ENCODE measurements at places on chromosomes 1 and 21.

DNA sequence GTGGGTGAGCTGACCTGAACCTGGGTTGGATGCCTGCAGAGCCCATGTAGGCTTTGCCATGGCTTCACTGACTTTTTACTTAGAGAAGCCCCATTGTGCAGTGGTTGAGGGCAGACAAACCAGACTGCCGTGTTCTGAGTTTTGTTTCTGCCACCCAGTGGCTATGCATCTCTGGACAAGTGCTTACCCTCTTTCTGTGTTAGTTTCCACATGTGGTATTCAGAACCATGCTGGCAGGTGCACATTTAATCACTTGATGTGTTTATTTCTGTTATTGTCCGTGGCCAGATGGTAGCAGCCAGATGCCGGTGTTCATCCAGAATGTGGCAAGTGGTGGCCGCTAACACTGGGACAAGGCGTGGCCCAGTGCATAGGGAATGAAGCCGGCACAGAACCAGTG is 10.3 kb upstream of the PTPN7 start:
- no peak for DNase-seq

DNA sequence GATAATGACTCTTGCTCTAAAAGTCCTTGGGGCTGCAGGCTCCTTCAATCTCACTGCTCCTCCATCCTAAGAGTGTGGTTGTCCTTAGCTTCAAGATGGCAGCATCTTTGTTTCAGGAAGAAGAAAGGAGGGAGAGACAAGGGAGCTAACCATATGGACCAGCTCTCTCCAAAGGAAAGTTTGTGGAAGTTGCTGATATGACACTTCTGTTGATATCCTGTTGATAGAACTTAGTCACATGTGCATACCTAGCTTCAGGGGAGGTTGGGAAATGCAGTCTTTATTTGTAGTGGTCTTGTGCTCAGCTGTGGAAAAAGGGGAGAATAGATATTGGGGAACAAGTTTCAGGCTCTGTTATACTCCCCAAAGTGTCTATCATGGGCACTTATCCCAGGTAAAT is 186.9 kb downstream of the GIPC2 start:
- DNase-seq, result no peak

- DNase-seq, result no peak
Measured at GRCh38 chr1:179814546-179814838, 63.1 kb downstream of the TOR1AIP2 start.

GRCh38 chr1:18750600-18750999 is 108.9 kb downstream of the TAS1R2 start:
- DNase-seq, result no peak

GRCh38 chr1:74512170-74512915 is at the start of gene LRRC53:
Gene LRRC53, minus strand, starts transcription at chr1:74512611. Its CDS starts 29,262 bp downstream, at chr1:74483349.
- no peak for DNase-seq

GRCh38 chr1:26833432-26834405 is 7.2 kb downstream of the ZDHHC18 start:
- no peak for DNase-seq

- DNase-seq, result peak; percentile 45
Measured at GRCh38 chr1:42924851-42925760, 33.6 kb downstream of the SLC2A1 start.
